ENCODE measurements at places on chromosomes 13 and 19. TPM values are rescaled to one million over a fixed set of nuclear protein-coding genes. Genes with fewer than 3 reads are reported as not detected.

Gene DENND1C
- total RNA-seq, result not detected

Gene FCER2
- total RNA-seq, result not detected

Gene RNF17
- not detected for total RNA-seq

Gene GPR183
- total RNA-seq, result 0.05 TPM

Gene ATP8A2
- under 0.01 TPM for total RNA-seq

Gene GRIK5
- total RNA-seq, result under 0.01 TPM

Gene EXOSC5
- 7.1 TPM for total RNA-seq

Gene STOML3
- total RNA-seq, result not detected

Gene NALCN
- 27.0 TPM for total RNA-seq

Gene SHISA7
- not detected for total RNA-seq

Gene NLRP11
- total RNA-seq, result not detected

Gene MYO9B
- total RNA-seq, result 148 TPM

Gene ZFP36
- 1.2 TPM for total RNA-seq

Gene CELF5
- not detected for total RNA-seq

Gene PSPN
- total RNA-seq, result 1.4 TPM

Gene CGB3
- not detected for total RNA-seq

Gene EFNB2
- 63.7 TPM for total RNA-seq

Gene LILRB4
- total RNA-seq, result not detected

Gene FUT6
- total RNA-seq, result not detected

Gene NCAN
- total RNA-seq, result not detected

Gene PLIN3
- 443 TPM for total RNA-seq

Gene CBLC
- total RNA-seq, result not detected

Gene GPR18
- total RNA-seq, result not detected

Gene PRKCSH
- 300 TPM for total RNA-seq

Gene SIGLECL1
- not detected for total RNA-seq

Gene ANKRD24
- 2.9 TPM for total RNA-seq

Gene NFILZ
- total RNA-seq, result not detected

Gene RETN
- not detected for total RNA-seq

Gene C3
- total RNA-seq, result 3.1 TPM

Gene ZNF536
- total RNA-seq, result not detected

Gene ZNF577
- total RNA-seq, result 14.0 TPM

Gene NLRP4
- not detected for total RNA-seq

Gene KLK13
- total RNA-seq, result not detected

Gene LILRB3
- not detected for total RNA-seq

Gene IRF3
- total RNA-seq, result 64.1 TPM

Data from smooth muscle cell of the umbilical artery (primary cell).